Cardiac septum (tissue), 1 donor: ENCODE measurements at places on chromosomes 3 and 15. TPM values are rescaled to one million over a fixed set of nuclear protein-coding genes. Genes with fewer than 3 reads are reported as not detected.

MELTF gene
- 10.8 TPM for total RNA-seq

IGSF10 gene
- 0.83 TPM for total RNA-seq

DNA sequence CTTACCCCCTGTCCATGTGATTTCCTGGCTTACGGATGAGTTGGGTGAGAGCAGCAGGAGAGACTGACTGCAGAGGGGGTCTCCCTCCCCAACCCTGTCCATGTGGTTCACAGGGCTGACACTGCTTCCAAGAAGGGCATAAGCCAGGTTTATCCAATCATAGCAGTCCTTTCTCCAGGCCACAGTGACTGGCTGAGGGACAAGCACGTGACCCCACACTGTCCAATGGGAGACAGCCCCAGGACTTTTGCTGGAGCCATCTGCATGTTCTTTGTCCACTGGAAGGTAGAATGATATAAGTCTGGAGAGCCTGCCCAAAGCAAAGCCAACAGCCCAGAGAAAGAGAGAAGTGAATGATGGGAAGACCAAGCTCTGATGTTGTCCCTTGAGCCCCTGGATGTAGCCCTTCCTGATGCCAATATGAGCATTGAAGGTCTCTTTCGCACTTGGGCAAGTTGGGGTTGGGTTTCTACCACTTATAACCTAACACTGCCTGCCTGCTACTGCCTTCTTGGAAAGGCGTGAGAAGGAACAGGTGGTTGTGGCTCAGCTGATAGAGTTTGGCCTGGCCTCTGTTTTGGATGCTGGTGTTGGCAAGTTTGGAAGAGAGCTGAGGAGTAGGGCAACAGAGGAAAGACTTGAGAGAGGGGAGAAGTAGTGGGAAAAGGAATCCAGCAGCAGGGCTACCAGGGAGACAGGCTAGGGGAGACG lies 41.3 kb upstream of the GRIP2 start:
- DNase-seq = no peak

DNA sequence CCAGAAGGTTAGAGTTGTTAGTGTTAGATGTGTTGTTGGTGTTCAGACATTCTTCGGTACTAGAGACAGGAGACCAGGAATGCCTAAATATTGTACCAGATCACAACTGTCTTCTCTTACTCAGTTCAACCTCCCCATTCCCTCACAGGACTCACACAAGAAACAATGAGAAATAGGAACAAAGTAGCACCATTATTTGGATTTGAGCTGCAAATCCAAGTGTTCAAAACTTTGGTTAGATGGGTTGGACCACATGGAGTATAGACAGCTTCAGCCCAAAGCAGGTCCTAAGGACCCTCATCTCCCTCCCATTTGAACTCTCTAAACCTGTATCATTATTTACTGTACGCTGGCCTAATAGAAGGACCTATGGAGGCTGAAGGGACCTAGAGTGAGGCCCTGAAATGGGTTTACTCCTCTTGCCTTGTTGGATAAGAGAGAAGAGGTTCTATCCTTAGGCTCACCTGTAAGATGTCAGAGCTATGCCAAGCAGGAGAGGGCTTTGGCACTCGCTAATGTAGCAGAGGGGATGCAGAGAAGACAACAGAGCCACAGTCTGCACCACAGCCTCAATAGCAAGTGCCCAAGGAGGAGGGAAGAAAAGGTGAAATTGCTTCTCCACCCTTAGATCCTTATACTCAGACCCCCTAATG lies 70.9 kb downstream of the FNDC3B start:
- no peak for DNase-seq

- DNase-seq = no peak
Observed at GRCh38 chr15:95549168-95549738, 781.2 kb upstream of the NR2F2 start.

ZNF148 gene
- 44.2 TPM for total RNA-seq

DNA sequence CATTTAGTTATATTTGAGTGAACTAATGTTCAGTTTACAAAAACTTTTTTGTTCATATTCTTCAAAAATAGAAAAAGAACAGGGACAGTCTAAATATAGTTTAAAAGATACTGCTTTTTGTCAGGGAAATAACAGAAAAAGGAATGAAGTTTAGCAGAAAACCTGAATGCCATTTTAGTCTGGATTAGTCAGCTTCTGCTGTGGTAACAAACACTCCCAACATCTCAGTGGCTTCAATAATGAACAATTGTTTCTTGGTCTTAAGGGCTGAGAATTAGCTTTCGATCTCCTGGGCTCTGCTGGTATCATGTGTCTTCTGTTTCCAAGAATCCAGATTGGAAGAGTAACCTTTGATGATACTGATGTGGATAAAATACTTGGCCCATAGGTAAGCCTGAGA lies 12.4 kb upstream of the USP13 start:
- DNase-seq = no peak

GRCh38 chr3:46369675-46370132 lies 1.0 kb upstream of the CCR5 start:
- no peak for DNase-seq

GRCh38 chr15:89876396-89877082 lies 17.3 kb downstream of the AP3S2 start:
- DNase-seq = no peak

DNA sequence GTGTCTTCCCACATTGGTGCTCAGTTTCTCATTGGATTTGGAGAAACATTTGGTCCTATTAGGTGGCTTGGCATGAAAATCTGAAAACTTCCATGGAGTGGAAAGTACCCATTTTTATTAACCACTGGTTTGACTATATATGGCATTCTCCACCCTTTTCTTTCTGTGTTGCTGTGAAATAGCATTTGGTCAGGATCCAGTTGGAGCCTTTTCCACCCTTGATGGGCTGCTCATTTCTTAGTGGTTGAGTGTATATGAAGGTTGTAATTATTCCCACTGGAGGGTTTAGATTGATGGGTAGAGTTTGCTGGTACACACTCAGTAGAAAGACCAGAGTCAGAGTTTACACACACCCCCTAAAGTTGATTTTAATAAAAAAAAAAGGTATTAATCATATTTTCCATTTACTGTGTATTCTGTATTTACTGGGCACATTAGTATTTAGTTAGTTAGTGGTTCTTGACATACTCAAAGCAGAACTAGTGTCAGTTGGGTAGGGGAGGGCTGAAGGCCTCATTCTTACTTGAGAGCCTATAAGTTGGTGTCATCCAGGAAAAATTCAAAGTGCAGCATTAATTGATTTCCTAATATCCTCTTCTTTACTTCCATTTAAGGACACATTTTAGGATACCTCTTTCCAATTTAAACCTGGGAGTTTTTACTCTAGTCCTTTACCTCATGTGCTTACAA lies 69.5 kb downstream of the FLNB start:
- no peak for DNase-seq

DNA sequence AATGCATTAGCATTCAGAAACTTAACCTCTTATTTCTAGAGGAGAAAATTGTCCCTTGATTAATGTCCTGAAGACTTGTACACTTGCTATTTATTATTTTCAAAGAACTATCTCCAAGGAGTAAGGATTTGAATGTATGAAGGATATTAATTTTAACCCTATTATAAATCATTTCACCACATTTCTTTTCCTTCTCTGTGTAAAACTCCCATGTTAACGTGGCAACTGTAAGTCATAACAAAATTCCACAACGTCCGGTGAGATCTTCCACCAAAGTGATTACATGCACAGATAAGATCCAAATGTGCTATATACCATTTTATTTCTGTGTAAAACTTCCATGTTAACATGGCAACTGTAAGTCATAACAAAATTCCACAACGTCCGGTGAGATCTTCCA lies 229.1 kb upstream of the ARHGEF26 start:
- no peak for DNase-seq

- no peak for DNase-seq
Observed at GRCh38 chr15:67548862-67549651, 6.6 kb downstream of the MAP2K5 start.

AP3B2 gene
- 0.22 TPM for total RNA-seq

GRCh38 chr15:74179983-74180880 lies 6.7 kb downstream of the ISLR start:
- DNase-seq = no peak

GCNT3 gene
- total RNA-seq = not detected

DNA sequence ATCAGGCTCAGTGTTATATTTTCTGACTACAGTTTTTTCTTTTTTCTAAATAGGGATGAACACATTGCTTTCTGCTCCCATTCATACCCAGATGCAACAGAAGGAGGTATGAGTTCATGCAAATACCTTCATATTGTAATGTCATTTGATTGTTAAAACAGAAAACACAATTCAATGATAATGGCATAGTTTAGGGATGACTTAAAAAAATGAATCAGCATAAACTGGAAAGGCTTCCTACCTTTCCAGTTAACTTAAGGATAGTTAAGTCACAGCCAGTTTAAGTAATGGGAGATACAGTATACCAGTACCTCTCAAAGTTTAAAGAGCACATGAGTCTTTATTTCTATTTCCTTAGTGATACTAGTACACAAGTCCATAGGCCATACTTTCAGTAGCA lies 24.9 kb downstream of the KNL1 start:
- DNase-seq = no peak
